Memory B cell (primary cell): ENCODE measurements at places on chromosomes 6 and 20.

GRCh38 chr6:106446287-106446885, 85.9 kb downstream of the CRYBG1 start:
- DNase-seq, result no peak

- no peak for DNase-seq
Observed at GRCh38 chr20:62872184-62872847, 10.7 kb upstream of the TCFL5 start.

DNA sequence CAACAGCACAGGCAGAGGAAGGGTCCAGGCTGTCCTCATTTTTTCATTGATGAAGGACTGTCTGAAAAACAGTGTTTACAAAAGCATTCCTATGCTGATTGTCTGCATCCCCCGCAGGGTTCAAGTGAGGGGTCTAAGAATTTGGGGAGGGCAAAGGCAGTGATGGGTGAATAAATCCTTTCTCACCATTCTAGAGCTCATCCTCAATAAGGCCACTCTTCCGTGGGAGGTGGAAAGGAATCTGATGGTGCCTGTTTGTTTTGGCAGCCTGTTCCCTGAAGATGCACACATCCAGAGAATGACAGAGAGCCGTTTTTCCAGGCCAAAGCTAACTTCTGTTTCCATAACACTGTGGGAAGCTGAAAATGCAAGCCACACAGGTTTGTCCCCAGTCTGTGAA, 164.5 kb downstream of the MOXD1 start:
- DNase-seq, result no peak

- DNase-seq, result no peak
Observed at GRCh38 chr6:134170844-134171243, 118.4 kb upstream of the SLC2A12 start.

DNA sequence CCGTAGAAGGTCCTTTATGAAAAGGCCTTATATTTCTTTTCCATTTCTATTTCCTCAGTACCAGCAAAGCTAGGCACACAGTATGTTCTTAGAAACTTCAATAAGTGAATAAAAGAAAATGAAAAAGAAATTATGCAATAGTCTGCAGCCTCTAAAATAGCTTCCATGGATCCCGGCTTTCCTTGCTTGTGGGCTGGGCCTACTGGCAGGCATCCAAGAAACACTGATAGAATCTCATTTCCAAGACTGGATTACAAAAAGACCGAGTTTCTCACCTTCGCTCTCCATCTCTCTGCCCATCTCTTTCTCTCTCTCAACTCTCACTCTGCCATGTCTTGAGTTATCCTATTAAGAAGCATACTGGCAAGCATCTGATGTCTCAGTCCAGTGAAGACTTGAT, 187.5 kb upstream of the FKBP1C start:
- no peak for DNase-seq

- DNase-seq, result no peak
Observed at GRCh38 chr20:36631646-36632045, 14.3 kb downstream of the SLA2 start.
